Epithelial cell of esophagus (primary cell): ENCODE measurements at places on chromosomes 5 and 9.
A peak's percentile ranks its signal among the peaks of the same experiment; 100 is the strongest.

DNA sequence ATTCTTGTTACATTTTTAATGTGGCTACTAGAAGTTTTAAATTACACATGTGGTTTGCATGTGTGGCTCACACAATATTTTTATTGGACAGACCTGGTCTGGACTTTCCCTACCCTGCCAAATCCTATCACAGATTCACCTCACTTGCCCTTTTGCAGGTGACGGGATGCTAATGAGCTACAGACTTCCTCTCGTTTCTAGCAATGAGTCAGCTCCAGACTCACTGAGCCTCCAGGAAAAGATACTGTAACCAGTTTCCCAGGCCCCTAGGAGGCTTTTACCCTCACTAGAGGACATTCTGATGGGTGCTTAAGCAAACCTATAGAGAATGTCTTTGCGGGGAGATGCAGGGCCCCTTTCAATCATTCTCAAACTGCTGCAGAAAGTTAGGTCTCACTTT lies 135.4 kb downstream of the WDR41 start:
- peak; percentile 77 for DNase-seq

GRCh38 chr9:122900791-122901190 lies 4.4 kb downstream of the RC3H2 start:
- DNase-seq: peak; percentile 23

GRCh38 chr5:73299665-73300336 lies 126.8 kb downstream of the TMEM174 start:
- no peak for DNase-seq

- peak; percentile 60 for DNase-seq
Measured at GRCh38 chr5:168086104-168086610, 205.3 kb upstream of the WWC1 start.

- peak; percentile 66 for DNase-seq
Measured at GRCh38 chr5:92653730-92654461, 927.1 kb downstream of the NR2F1-AS1 start.

- DNase-seq: no peak
Measured at GRCh38 chr9:15831384-15831783, 278.5 kb downstream of the CCDC171 start.

DNA sequence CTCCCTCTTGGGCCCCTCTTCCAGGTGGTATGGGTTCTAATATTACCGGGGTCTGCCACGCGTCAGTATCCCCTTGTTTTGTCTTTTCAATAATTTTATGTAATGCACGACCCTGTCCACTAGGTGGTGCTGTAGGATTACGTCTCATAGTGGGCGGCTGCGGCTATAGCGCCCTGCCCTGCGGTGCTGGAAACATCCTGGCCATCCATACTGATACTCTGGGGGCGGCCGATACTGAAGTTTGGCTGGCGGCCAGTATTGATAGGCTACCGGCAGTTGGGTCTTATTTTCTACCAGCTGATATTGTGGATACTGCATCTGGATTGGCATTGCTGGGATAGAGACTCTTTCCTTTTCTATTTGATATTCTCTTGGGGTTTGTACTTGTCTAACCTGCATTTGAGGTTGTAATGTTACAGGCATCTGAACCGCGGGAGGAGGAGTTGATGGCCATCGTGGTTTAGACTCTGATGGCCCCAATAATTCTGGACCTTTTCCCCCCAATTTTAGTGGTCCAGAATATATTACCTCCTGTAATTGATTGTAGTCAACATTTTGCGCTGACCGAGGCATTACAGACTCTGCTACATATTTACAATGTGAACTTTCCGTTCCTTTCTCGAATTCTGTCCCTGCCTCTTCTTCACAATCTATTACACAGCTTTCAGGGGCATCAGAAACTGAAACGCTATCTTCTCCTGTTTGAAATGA lies 3.3 kb upstream of the TMEM141 start:
- peak; percentile 55 for DNase-seq

DNA sequence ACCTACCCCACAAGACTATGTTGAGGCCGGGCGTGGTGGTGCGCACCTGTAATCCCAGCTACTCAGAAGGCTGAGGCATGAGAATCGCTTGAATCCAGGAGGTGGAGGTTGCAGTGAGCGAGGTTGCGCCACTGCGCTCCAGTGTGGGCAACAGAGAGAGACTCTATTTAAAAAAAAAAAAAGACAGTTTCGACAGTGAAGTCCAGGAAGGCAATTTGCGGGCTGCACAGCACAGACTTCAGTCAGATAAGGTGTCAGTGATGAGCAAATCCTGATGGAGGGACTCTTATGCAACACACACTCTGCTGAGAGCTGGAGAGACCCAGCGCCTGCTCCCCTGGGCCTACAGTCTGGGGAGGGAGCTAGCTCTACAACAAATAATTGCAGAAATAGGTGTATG lies 14.2 kb downstream of the CCNJL start:
- DNase-seq: no peak

DNA sequence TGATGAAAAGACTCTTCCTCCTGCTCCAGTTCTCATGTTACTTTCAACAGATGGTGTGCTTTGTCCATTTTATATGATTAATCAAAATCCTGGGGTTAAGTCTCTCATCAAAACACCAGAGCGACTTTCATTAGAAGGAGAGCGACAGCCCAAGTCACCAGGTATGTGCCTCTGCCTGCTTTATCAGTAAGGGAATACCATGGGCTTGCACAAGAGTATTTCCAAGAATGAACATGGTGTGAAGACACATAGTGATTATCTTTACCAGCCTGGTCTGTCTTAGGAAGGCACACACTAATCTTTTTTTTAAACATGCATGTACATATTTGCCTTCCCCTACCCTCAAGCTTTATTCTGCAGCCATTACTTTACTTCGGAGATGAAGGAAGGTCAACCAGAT lies 15.2 kb downstream of the NUP214 start:
- DNase-seq: no peak

DNA sequence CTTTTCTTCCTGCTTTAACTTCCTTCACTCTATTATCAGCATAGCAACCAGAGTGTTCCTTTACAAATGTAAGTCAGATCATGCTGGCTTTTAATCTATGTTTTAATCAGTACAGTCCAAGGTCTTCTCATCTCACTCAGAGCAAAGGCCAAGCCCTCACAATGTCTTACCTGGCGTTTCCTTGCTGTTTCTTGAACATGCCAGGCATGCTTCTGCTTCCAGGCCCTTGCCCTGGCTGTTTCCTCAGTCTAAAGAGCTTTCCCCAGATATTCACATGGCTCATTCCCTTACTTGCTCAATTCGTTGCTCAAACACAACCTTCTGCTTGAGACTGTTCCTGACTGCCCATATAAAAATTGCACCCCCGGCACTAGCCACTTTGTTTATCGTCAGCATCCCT lies 121.7 kb upstream of the GLRA1 start:
- no peak for DNase-seq

GRCh38 chr5:45642370-45642769 lies 53.8 kb downstream of the HCN1 start:
- no peak for DNase-seq

DNA sequence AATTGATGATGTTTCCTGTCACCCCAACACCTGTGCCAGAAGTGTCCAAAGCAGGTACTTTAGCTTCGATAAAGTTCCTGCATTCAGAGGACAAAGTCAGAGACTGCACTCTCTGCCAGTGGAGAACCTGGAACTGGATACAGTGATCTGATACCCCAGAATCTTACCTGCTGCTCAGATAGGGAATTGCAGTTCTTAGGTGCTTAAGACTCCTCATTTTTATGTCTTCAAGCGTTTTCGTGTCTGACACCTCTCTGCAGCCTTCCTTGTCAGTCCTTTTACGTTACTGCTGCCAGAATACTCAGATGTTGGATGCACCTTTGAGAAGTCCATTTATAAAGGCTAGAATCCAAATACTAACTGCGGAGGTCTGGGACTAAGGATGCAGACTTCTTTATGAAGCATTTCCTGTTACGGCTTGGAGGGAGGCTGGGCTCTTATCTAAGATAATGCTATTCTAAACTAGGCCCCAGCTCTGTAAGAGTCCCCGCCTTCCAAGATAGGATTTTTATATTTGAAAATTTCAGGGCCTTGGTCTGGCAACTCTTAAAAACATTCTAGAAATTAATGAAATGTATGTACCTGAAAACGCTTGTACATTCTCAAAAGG lies 1.9 kb downstream of the ISOC1 start:
- DNase-seq: peak; percentile 33

DNA sequence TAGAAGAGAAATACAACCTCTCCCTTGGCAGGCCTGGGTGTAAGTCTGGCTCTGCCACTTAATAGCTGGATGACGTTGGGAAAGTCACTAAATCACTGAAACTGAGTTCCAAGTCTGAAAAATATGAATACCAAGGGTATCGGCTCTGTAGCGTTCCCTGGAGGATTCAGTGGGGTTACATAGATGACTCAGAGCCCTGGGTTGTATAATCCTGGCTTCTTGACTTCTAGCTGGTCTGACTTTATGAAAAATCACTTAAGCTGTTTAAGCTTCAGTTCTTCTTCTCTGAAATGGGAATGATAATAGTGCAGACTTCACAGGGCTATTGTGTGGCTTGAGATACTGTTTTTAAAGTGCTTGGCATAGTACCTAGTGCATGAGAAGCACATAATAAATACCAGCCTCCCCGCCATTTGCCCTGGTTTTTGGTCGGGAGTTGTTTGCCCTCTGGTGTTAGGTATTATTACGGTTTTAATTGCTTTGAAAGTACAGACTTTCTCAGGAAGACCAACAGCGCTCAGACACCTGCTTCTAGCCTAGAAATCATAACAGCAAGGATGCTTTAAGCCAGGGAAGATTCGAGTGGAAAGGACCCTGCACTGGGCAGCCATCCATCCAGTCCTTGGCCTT lies 43.0 kb downstream of the CYFIP2 start:
- DNase-seq: no peak

DNA sequence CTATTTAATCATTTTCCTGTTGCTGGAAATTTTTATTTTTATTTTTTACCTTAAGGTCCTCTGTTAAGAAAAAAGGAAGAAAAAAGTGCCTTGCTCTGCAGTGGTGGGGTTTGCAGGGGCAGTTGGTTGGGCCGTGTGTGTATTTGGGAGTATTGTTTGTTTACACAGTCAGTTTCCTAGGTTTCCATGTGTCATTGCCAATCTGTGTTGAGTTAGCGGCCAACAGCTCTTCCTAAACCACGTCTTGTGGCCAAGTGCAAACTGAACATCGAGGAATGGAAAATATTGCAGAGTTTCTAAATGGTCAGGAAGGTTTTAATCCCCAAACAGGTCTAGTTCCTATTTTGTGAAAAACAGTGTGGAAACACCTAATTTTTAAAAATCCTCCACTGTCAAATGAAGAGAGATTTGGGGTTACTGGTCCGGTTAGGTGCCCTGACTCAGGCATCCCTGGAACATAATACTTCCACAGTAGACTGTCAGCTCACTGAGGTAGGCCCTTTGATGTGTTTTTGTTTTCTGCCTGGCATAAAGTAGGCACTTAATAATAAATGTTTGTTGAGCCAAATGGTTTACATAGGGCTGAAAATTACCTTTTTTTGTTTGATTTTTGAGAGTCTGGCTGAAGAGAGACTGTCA lies 37.0 kb downstream of the MAMDC2 start:
- no peak for DNase-seq

- no peak for DNase-seq
Measured at GRCh38 chr9:127388856-127389238, 8.1 kb upstream of the SLC2A8 start.

- DNase-seq: peak; percentile 73
Measured at GRCh38 chr9:75063556-75064305, 24.2 kb downstream of the NMRK1 start.

DNA sequence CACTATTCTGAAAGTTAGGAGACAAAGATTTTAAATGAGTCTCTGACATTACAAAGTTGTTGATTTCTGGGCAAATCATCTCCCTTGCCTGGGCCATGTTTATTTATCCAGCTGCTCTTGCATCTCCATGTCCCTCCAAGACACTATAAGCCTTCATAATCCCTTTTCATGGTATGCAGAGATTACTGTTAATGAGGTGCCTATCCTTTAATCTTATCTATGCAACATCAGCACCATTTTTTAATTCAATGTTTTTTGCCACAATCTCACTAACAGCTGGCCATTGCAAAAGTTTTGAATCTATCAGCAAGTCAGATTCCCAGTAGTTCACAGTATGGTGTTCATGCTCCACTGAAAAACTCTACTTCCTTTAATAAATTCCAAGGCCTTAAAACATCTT lies 108.5 kb upstream of the PTPRD start:
- no peak for DNase-seq

DNA sequence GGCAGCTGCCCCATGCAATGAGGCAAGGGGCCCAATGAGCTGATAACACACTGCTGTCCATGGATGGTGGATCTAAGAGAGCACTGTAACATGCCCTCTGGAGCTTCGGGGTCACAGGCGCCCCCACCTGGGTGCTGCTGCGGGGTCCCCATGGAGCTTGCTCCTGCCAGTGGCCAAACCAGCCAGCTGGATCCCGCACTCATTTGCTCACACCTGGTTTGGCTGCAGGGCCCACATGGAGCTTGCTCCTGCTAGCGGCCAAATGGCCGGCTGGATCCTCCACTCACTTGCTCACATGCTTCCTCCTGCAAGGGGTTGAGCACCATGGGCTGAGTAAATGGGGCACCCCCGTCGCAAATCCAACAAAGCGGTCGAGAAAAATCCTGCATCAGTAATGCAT lies 68.3 kb upstream of the ARL15 start:
- no peak for DNase-seq

DNA sequence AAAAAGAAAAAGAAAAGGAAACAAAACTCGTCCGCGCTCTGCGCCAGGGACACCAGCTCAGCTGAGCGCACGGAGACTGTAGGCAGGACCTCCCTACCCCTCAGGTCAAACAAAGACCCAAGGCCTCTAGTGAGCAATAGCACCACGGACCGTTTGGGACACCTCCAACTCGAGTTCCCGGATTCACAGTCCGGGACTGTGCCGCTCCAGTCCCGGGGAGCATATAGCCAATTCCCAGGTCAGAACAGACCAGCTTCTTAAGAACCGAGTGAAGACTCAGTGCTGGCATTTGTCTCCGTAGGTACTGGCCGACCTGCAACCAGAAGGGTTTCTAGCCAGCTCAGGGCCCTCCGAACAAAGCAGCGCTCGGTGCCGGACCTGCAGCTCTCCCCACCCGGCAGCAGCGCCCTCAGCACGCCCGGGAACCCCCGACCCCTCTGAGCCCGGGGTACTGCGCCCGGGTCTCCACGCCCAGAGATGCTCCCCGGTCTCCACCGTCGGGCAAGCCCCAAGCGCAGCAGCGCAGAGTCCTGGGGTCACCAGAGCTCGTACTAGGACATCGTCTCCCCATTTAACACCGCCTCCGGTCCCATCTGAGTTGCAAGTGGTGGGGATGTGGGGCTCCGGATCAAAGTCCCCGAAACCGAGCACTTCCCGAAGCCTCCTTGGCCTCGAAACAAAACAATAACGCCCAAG lies 591 bp downstream of the ABCA1 start:
- peak; percentile 61 for DNase-seq

GRCh38 chr5:177588413-177588909 lies 3.5 kb upstream of the TMED9 start:
- DNase-seq: no peak

- peak; percentile 96 for DNase-seq
Measured at GRCh38 chr5:151202381-151203139, 21.3 kb downstream of the CCDC69 start.

GRCh38 chr9:125726456-125727132 lies 19.6 kb upstream of the MAPKAP1 start:
- DNase-seq: no peak
